Umbilical cord (tissue), 2 donors: ENCODE measurements at places on chromosomes 2 and 18. TPM values are rescaled to one million over a fixed set of nuclear protein-coding genes. Genes with fewer than 3 reads are reported as not detected.

The CRACDL gene
- 1.9 TPM for total RNA-seq

The HOXD4 gene
- 2.4 TPM for total RNA-seq

DNA sequence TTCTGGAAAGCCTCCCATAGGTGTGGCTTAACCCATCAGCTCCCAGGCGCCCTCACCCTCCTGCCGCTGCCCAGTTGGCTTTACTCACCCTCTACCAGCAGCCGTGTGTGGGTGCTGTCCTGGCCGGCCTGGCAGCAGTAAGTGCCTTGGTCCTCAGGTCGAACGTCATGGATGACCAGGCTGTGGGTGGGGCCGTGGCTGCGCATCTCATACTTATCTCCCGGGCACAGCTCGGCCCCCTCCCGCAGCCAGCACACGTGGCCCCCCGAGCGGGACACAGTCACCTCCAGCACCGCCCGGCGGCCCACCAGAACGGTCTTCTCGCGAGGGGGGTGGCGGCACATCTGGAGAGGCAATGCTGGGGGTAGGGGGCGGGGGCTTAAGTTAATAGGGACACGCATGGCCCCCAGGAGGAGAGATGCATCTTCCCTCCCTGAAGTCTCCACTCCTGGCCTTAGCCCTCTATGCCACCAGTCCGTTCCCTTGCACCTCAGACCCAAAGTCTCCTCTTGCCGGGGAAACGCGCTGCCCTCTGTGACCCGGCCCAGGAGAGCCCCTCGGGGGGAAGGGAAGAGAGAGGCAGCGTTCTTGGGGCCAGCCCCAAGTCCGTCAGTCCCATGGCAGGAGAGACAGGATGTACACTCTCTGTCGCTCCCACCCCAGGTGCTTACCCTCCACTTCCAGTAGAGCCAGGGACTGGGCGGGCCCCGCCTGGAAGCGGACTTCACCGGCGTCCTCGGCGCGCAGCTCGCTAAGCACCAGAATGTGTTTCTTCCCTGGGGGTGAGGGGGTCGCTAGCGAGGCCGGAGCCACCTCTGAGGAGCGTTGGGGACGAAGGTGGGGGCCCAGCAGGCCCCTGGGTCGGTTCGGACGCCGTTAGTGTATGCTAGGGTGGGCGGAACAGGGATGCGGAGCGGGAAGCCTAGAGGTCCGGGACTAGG, 7.9 kb downstream of the TMEM198 start:
- peak; percentile 88 for DNase-seq

DNA sequence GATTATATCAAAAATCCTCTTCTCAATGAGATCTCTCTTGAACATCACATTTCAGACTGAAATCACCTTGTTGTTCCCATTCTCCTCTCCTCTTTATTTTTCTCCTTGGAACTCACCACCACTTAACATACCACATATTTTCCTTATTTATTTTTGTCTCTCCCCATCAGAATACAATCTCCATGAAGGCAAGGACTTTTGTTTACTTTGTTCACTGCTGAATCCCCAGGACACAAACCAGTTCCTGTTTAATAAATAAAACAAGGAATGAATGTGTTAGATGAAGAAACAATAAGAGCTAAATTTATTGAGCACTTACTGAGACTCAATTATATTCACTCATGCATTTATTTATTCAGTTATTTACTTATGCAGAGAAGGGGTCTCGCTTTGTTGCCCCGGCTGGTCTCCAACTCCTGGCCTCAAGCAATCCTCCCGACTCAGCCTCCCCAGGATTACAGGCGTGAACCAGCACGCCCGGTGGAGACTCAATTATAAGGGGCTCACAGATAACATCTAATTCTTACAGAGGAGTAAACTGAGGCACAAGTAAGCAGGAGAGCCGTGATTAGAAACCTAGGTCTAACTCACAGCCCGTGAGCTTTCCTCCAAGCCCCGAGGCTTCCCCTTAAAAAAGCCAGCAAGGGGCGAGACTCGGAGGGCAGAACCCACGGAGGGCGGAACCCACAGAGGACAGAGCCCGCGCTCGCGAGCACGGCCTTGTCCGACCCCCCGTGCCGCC, 616 bp upstream of the TAF1B start:
- DNase-seq = no peak

DNA sequence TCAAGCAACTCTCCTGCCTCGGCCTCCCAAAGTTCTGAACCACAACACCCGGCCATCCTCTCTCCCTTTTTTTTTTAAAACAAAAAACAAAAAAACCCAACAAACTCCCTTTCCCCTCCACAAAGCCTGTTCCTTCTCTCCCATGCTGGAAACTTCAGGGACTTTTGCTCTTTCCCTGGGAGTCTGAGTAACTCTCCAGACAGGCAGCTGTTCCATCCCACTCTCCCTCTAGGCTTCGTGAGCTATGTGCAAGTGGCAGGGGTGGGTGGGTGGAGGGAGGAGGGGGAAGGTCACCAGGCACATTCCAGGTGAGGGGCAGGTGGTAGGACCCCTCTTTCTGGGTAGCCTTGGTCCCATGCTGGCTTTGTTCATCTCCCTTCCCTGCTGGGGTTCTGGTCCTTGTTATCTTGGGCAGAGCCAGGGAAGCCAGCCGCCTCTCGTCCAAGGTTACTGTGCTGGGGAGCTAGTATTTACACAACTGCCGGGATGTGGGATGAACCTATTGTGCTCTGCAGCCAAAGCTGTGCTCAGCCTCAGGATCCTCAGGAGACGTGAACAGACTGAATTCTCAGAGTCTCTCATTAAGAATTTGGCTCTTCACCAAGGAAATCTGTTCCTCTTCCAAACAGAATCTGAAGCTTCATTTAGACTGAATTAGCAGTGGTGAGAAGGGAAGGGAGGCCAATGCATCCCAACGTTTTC, 106.9 kb downstream of the LIPG start:
- DNase-seq = no peak

DNA sequence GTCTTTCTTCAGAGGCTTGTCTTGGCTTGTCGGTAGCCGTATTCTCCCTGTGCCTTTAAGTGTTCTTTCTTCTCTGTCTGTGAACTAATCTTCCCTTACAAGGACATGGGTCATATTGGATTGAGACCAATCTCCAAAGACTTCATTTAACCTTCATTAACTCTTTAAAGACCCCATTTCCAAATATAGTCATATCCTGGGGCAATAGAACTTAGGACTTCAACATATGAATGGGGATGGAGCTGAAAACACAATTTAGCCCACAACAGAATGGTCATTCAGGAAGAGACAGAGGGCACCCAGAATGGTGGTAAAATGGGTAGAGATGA, 82.1 kb upstream of the TANK start:
- no peak for DNase-seq

- no peak for DNase-seq
Measured at GRCh38 chr2:239283288-239283945, 117.4 kb downstream of the HDAC4 start.

GRCh38 chr2:134362152-134362668, 108.3 kb downstream of the MGAT5 start:
- DNase-seq = no peak

DNA sequence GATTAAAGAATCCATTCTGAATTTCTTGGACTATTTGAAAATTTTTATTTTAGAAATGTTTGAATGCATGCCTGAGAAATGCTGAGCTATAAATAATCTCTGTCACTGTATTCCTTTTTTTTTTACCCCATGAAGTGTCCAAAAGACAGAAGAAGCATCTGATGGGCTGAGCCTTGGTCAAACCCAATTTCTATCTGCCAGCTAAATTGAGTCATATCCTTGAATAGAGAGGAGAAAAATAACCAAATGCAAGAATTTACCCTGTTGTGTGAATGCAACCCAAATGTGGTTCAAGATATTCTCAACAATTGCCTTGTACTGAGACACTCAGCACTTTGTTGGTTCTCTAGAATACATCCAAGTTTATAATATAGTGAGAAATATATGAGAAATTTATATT, 223.5 kb downstream of the UBE2E3 start:
- no peak for DNase-seq
